Right kidney (tissue), 9 donors: ENCODE measurements at places on chromosomes 2 and 18.

GRCh38 chr18:79460481-79461300 lies 65.0 kb downstream of the NFATC1 start:
- DNase-seq, result no peak

- DNase-seq, result no peak
Measured at GRCh38 chr18:36412778-36413177, 115.3 kb downstream of the FHOD3 start.

- DNase-seq, result peak; percentile 9
Measured at GRCh38 chr2:136439064-136439676, 321.2 kb upstream of the CXCR4 start.

DNA sequence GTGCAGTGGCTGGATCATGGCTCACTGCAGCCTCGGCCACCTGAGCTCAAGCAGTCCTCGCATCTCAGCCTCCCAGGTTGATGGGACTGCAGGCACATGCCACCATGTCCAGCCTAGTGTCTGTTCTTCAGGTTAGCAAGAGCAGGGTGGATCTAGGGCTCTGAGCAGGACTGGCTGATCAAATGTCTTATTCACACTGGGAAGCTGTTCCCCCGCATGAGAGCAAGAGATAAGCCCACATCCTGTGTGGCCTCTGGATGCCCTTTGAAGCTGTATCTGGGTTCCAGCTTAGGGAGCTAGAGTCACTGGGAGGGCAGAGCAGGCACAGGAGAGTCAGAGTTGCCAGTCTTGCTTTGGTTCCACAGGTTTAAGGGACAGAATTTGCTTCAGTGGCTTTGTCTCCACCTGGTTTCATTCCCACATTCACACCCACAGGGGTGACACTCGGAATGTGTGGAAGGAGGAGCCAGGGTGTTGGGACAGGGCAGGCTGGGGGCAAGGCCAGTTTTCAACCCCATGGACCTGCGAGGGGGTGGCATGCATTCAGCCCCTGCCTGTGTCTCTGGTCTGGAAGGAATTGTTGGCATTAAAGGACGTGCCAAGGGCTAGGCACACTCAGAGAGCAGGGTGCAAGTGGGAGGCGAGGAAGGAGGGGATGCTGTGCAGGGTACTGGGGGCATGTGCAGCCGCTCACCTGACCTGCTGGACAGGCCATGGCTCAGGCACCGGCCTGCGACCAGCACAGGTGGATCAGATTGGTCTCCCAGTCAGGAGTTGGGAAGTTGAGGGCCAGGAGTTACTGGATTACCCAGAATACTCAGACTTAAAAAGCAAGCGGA lies 24.5 kb downstream of the PTPN18 start:
- DNase-seq, result no peak

- DNase-seq, result no peak
Measured at GRCh38 chr2:232892221-232892620, 22.2 kb downstream of the SNORC start.

DNA sequence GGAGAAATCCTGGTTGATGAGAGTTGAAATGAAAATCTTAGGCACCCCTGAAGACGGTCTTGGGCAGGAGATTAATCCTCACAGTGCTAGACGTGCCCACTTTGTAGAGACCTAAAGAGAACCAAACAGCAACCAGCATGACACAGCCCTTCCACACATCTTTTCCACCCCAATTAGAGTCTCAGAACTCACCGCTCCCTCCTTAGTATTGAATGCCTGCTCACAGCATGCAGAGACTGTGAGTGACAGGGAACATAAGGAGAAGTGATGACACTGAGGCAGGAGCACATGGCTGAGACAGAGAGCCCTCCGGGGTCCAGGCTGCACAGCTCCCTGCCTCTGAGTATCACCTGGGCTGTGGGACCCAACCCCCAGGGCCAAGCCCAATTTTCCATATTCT lies 367.6 kb downstream of the EIPR1 start:
- no peak for DNase-seq

GRCh38 chr18:79374408-79375171 lies 21.1 kb upstream of the NFATC1 start:
- DNase-seq, result no peak

GRCh38 chr2:157839162-157839801 lies 36.8 kb downstream of the ACVR1 start:
- peak; percentile 57 for DNase-seq

DNA sequence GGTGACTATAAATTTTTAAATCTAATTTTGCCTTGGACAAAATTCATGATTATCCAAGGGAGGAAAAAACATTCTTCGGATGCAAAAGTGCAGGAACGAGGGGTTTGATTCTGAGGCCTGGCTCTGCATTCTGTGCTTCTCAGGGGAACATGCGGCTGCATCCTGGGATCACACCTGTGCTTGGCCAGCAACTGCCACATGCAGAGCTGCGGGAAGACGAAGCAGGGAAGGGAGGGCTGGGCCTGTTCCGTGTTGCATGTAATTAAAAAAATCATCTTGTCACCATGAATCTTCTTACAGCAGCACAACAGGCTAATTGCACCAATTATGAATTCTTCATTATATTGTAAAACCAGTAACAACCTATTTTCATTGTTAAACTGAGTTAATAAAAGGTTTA lies 158.0 kb upstream of the ALKAL2 start:
- no peak for DNase-seq

GRCh38 chr2:73004466-73004865 lies 67.0 kb downstream of the SFXN5 start:
- DNase-seq, result no peak

GRCh38 chr2:121696410-121696930 lies 40.2 kb downstream of the NIFK start:
- DNase-seq, result no peak

GRCh38 chr2:157172866-157173578 lies 84.5 kb upstream of the GALNT5 start:
- no peak for DNase-seq

- no peak for DNase-seq
Measured at GRCh38 chr18:58241877-58242276, 197.9 kb downstream of the NEDD4L start.

DNA sequence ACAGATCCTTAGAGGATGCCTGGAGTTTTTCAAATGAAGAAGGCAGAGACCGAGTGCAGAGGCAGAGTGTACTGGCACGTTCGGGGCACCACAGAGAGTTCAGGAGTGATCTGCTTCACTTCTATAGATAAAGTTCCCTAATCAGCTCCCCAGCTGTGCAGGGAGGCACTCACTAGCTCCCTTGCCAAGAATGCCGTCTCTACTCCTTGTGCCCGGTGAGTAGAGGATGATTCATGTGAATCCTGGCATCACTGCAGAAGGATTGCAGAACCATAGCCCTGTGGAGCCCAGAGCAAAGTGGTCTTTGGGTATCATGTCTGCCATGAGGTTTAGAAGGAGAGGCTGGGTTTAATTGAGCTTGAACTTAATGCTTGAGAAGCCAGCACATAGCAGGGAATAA lies 510.1 kb upstream of the RAB6C start:
- no peak for DNase-seq

DNA sequence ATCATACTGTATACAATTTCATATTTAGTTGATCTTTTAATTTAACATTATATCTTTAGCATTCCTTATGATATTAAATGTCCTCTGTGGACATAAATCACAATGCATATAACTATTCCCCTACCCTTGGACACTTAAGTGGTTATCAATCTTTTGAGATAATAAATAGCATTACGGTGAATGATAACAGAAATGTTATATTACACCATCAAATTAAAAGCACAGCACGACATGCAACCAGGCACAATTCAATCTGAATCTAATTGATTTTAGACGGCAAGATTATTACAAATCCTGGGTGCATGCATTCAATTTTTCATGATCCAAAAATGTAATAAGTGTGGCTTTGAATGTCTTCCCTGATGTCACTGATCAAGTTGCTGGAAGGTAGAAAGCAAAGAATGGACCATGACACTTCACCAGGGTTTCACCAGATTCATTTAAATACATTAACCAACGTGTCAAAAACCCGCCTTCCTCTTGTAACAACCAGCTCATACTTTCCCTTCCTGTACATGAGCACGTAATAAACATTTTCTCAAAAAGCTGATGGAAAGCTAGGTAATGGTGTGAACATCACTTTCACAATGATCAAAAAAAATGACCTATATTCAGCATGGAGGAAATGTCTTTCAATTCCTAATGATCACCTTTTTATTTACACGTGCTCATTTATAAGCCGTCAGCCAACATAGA lies 513.7 kb upstream of the ID2 start:
- no peak for DNase-seq

- DNase-seq, result no peak
Measured at GRCh38 chr2:238728330-238729260, 119.3 kb upstream of the TWIST2 start.

- no peak for DNase-seq
Measured at GRCh38 chr2:10524851-10525572, 76.9 kb upstream of the ODC1 start.

GRCh38 chr2:224734949-224735348 lies 18.8 kb upstream of the CCDC195 start:
- DNase-seq, result no peak

DNA sequence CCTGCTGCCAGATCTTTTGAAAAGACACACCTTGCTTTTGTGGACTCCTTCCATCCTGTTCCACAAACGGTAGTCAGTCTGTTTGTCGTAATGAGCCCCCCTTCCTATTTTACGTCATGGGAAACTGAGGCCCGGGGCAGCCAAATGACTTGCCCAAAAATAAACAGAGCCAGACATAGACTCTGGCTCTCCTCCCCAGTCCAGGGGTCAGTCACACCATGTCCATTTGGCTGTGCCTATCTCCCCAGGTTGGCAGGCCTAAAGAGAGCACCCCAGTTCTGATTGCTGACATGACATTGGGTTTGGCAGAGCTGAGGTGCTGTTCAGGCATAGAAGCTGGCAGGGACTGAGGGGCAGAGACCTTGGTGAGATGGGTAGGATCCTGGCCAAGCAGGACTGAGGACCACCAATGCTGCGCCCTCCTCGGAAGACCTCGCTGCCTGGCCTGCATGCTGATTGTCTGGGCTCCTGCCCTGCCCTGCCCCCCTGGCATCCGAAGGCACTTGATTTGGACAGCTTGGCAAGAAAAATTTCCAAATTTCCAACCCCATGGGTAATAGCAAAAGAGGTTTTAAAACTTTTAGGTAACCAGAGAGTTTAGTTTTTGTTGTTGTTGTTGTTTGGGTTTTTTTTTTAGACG lies 335.4 kb downstream of the DYSF start:
- no peak for DNase-seq

DNA sequence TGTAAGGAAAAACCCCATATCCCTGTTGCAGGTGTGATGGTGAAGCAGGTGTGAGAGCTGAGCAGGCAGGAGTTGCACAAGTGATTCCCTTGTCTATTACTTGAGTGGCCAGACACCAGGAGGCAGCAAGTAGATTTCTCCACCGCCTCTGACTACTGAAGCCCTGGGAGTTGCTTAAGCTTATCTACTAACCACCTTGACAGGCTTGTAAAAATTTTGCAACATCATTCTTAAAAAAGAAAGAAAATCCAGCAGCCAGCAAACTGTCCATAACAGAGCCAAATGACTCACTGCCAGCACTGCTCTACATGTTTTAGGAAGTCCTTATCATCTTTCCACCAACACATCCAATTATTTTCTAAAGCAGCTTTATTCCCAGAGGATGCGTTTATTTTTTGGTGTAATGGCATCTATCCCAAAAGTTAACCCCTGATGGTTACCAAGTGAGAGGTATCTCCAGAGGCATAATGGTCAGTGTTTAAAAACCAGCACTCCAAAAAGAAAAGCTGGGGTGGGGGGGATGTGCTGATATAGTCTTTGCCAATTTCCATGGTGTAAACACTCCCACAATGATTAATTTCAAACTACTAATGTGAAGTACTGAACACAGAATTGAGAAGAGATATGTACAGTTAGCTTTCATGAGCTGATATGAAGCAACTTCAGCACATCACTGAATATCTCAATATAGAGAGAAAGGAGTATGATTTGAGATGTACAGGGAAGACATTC lies 16.3 kb upstream of the GPR39 start:
- no peak for DNase-seq

- DNase-seq, result no peak
Measured at GRCh38 chr18:4870177-4870773, 326.8 kb downstream of the AKAIN1 start.

DNA sequence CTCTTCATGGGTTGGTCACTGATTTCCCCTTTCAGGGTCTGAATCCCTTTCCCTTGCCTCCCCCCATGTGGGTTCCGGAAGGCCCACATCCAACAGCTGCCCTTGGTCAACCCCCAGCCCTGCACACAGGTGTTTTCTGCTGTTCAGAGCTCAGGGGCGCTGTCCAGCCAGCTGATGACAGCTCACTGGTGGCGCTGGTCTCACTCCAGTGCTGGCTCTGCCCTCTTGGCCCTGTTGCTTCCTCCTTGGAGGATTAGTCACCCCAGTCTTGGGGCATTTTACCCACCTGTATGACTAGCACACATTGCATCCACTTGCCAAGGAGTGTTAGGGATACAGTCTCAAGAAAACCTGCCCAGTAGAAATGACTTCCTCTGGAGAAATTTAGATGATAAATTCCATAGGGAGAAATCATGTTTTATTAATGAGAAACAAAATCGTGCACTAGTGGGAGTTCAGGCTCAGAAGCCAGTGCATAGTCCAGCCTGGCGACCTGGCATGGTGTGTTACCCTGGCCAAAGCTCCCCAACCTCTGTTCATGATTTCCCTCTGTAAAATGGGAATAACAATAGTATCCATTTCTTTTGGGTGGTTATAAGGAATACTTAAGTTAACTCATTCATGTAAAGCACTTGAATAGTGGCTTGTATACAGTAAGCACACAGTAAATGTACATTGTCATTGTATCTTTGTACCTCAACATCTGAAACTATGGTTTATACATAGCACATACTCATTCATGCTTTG lies 21.6 kb downstream of the CRIM1 start:
- DNase-seq, result no peak

DNA sequence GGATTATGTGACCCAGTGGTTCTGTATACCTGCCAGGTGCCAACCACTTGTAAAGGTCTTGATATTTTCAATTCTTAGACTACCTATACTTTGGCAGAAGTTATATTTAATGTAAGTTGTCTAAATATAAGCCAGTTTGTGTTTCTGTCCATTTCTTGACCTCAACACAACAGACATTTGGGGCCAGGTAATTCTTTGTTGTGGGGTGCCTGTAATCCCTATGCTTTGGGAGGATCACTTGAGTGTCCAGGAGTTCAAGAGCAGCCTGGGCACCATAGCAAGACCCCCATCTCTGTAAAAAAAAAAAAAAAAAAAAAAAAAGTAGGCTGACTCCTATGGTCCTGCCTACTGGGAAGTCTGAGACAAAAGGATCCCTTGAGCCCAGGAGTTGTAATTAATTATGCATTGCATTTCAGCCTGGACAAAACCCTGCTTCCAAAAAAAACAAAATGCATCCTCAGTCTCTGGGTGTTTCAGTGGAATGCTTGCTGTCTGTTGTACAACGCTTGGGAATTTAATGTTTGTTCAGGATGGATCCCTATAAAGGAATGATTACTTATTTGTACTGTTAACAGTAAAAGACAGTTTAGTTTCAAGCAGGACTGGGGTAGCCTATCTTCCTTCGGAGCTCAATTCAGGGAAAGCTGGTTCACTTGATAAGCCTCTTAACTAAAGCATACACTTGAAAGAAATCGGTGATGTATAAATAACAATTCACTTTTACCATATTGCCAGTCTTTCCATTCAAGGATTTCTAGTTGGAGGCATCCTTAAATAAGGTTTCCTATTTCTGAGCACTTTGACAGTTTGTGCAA lies 3.4 kb downstream of the RPS27A start:
- DNase-seq, result no peak

- DNase-seq, result no peak
Measured at GRCh38 chr2:178391701-178392100, 59.3 kb downstream of the PRKRA start.

- DNase-seq, result peak; percentile 87
Measured at GRCh38 chr2:73176881-73177644, 25.3 kb upstream of the NOTO start.

GRCh38 chr2:110789706-110790105 lies 57.3 kb downstream of the ACOXL start:
- no peak for DNase-seq

- DNase-seq, result no peak
Measured at GRCh38 chr18:37293359-37293758, 272.2 kb downstream of the CELF4 start.
